ENCODE measurements at places on chromosomes 6 and 20.

- no peak for DNase-seq
These were observed 56.7 kb downstream of the CD83 start for GRCh38 chr6:14174226-14174625.

- no peak for DNase-seq
These were observed 139.5 kb upstream of the FAM83B start for GRCh38 chr6:54706844-54707605.

- DNase-seq, result no peak
These were observed 21.9 kb upstream of the RREB1 start for GRCh38 chr6:7085911-7086310.

DNA sequence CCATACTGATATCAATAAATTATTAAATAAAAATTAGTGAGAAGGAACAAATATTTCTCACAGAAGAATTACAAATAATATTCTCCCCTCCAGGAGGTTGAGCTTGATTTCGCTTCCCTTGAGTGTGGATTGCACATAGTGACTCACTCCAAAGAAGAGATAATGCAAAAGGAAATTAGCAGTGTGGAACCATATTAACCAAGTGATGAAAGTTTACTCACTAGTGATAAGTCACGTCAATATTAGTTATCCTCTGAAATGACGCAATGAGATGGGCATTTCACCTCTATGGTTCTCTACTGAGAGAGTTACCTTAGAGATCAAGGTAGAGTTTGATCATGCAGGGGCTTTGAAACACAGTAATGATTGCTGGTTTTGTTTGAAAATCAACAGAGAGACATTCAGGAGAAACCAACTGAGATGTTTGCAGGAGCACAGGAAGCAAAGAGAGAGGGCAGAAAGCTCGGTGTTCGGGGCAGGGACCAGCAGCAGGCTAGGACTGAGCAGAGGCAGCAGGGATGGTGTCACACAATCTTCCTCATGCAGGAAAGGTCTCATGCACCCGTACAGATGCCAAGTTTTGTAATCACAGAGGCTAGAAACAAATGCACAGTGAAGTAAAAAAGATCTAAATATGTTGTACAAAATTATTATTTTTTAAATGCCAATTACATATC, 634.5 kb downstream of the QKI start:
- DNase-seq, result no peak

Measured in stimulated activated CD4-positive, alpha-beta T cell treated with anti-CD3 and anti-CD28 coated beads, Interleukin-1b, Interleukin-23, amount 100 ng/mL, for 24 hours (primary cell).